ENCODE measurements at places on chromosomes 6 and 20.

DNA sequence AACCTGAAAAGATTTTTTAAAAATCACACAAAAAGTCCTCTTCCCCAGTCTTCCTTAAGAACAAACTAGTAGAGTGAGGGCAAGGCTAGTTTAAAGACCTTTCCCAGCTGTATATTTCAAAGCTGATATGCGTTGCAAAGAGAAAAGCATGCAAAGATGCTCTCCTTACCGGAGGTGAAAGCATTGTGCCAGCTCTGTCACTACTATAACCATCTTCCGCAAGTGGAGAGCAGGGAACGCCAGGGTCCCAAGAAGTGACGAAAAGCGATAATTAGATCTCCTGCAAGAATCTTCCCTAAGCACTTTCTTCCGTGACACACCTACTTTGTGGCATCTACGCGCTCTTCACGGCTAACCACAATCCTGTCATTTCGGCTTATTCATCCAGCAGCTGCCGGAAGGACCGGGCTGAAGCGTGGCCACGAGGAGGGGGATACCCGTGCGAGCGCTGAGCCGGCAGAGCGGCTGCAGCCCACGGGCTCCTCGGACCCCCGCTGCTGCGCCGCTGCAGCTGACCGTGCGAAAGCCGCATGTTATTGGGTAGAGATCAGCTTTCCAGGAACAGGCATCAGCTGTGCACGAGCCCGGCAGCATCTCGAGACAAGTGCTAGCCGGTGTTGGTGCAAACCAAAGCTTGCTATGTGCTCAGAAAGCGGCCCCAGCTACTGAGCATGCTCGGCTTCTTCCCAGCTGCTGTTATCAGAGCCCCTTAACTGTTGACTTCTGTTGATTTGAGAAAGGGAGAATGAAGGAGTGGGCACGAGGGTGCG lies 57.2 kb upstream of the ARHGAP18 start:
- peak; percentile 24 for DNase-seq

GRCh38 chr20:5393218-5393870 lies 76.6 kb upstream of the PROKR2 start:
- DNase-seq = no peak

DNA sequence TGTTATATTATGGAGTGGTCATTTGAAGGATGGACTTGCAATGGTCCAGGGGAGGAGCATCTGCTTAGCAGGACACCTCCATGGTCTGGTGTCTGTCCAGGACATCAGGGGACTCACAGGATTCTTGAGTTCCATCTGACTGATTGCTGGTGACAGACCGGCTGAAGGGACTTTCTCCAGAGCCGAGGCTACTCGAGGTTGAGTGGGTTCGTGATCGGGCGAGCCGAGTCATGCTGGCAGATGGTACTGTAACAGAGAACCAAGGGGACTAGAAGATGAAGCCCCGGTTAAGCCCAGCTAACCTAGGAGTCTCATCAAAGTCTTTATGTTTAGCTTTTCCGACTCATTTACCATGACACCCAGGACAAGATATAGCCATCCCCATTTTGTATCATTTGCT lies 7.5 kb upstream of the SLA2 start:
- DNase-seq = no peak

GRCh38 chr6:74574794-74575193 lies 631.1 kb downstream of the COL12A1 start:
- DNase-seq = no peak

DNA sequence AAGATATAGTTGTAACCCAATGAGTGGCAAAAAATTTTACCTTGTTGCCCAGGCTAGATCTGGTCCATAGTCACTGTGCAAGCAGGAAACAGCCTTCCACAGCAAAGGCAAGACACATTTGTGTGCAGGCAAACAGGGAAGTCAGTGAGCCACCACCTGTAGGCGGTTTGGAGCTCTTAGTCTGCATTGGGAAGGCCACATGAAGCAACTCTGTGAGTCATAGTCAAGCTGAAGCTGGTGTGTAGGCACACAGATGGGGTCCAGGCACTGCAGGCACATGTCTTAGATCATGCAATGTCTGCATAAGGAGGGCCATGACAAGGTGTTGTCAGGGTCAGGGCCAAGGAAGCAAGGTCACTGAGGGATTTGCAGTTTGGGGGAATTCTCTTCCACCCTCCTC lies 543.2 kb upstream of the EPHA7 start:
- DNase-seq = no peak

DNA sequence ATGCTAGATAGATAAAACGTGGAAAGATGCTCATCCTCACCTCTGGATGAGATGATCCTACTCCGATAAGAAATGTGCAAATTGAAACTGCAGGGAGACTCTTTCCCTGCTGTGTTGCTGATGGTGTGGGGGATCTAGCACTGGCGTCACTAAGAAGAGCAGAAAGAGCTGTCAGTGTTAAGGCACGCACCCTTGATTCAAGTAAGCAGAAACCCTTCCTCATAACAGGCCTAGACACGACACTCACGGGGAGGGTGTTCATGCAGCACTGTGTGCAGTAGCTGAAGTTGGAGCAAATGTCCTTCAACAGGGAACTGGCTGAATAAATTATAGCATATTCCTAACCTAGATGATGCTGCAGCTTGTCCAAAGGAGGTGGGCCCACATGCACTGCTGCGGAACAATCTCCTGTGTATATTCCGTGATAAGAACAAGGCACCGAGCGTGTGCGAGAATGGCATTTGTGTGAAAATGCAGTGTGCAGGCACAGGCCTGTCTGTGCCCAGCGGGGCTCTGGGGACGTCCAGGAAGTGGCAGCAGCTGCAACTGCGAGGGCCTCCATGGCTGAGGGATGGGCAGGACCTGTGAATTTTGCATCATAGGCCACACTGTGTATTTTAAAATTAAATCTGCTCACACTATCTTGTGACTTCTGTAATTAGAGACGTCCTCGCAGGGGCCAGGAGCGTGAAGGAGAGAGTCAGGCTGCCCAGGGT lies 64.0 kb downstream of the TCP11 start:
- no peak for DNase-seq

DNA sequence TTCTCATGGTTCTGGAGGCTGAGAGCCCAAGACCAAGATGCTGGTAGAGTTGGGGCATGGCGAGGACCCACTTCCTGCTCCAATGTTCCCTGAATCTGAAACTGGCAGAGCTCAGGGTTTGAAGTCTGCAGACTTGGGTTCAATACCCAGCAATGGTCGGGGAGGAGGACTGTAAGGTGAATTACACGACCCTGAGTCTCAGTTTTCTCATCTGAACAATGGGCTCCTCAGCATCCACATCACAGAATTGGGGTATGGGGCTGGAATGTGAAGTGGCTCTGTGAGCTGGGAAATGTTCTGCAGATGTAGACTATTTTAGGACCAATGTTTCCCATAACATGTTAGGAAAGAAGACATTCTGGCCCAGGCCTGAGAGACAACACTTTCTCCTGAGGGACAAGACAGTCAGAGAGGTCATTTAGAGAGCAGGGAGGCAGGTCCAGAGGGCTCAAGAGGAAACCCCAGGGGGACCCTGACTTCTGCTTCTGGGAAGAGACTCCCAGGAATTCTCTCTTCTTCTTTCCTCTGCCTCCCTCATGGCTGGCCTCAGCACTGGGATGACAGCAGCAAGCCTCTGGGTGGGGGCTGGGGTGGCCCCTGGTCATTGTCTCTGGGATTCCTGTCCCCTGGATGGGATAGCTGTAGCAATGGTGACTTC lies 141.3 kb upstream of the PMEPA1 start:
- no peak for DNase-seq

DNA sequence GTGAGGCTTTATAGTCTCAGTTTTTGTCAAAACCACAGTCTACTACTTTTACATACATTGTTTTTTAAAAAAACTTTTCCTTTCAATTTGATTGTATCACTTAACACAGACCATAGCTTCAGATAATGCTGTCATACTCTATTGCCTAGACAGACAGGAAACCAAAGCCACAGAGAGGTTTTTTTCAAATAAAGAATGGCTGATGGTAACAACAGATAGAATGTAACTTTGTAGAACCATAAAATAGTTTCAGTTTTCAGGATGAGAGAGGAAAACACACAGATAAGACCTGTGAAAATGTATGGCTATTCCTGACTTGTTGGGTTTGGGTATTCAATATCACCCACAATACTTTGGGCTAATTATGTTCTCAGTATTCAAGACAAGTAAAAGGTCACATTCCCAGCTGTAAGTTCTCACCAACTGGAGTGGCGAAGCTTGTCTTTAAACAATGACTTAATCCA lies 94.0 kb downstream of the ADGRG6 start:
- DNase-seq = no peak

- DNase-seq = no peak
These were observed 95.4 kb downstream of the MKKS start for GRCh38 chr20:10338426-10339180.

DNA sequence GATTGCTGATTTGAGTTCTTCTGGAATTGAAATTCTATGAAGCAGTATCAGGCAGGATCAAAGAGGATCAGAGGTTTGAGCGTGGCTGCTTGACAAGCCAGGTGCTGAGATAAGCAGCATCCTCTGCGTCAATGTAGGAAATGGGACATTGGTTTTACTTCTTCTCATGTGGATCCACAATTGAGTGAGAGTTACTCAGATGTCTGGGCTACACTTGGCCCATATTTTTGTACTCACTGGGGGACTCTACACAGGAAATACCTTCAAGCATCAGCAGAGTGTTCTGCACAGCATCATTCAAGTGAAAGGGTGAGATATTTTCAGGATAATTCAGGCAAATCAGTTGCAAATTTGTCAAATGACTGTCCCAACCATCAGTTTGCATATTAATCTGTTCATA lies 613.9 kb upstream of the ARID1B start:
- no peak for DNase-seq

DNA sequence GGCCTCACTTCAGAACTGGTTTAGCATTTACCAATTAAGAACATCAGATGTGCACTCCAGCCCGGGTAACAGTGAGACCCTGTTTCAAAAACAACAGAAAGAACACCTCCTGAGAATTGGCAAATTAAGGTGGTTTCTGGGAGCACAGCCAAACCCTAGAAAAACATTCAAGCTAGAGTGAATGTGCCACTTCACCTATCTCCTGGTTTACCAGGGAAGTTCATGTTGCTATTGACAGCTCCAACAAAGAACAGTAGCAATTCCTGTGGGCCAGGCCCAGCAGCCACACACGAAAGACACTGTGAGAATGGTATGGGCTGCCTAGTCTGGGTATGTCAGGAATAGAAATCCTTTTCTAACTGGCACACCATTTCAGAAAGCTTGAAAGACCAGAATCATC lies 4.9 kb downstream of the POLR1C start:
- DNase-seq = no peak

Data from left renal pelvis (tissue), 4 donors.